ENCODE measurements at places on chromosomes 5 and 9. TPM values are rescaled to one million over a fixed set of nuclear protein-coding genes. Genes with fewer than 3 reads are reported as not detected.

Gene SPAG8
- total RNA-seq: 1.0 TPM

Gene ORM1
- total RNA-seq: not detected

- DNase-seq: no peak
- no peaks in the 10 kb centered on the region for H3K36me3 ChIP-seq
- H3K27me3 ChIP-seq: no peaks in the 10 kb centered on the region
- H3K4me1 ChIP-seq: no peaks in the 10 kb centered on the region
Observed at GRCh38 chr5:10921160-10921559, 160.1 kb upstream of the DAP start.

- H3K36me3 ChIP-seq: no peaks in the 10 kb centered on the region
- no peak overlapping the region for H3K4me3 ChIP-seq
- H3K27ac ChIP-seq: no peak overlapping the region
- DNase-seq: no peak
Observed at GRCh38 chr5:59489551-59489950, 404.0 kb downstream of the PDE4D start.

DNA sequence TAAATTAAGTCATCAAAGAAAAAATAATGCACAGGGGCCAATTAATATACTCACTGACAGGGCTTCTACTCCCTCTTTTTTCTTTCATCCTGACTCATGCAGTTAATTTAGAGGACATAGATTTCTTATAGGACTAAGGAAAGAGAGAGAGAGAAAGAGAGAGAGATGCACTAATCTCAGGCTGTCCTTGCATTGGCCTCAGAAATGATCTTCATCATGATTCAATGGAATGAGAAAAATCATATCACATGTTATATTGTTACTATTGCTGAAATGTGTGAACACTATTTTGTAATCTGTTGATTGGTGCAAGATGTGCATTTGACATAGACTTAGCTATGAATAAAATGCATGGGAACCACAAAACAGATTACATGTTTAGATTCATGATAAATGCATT lies 608.3 kb upstream of the NUDT12 start:
- no peak for DNase-seq
- H3K36me3 ChIP-seq: no peaks in the 10 kb centered on the region
- H3K4me1 ChIP-seq: 0 out of 2 replicates have a peak, but pooled peaks cover 6% of the 10 kb centered on the region
- no peaks in the 10 kb centered on the region for H3K27me3 ChIP-seq
- no peak overlapping the region for H3K4me3 ChIP-seq

DNA sequence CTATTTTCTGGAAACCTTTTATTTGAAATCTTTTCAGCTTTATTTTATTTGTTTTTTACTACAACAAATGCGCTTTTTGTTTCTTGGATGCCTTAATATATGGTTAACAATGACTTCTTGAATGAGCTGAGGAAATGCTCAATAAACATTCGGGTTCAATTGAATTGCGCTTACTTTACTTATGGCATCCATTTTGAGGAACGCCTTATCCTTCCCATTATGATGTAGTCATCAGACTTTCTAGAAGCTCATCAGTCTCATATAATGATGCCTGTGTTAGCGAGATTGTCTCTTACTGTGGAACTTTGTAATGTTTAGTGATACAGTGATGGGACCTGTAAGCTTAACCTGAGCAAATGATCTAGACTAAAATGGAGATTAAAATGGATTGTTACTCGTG lies 916 bp downstream of the SHLD3 start:
- H3K4me1 ChIP-seq: peaks cover 22% of the 10 kb centered on the region
- H3K36me3 ChIP-seq: 0 out of 2 replicates have a peak, but pooled peaks cover 12% of the 10 kb centered on the region
- peak overlapping the region; percentile 96 for H3K4me3 ChIP-seq
- H3K27ac ChIP-seq: peak overlapping the region; percentile 73

GRCh38 chr9:116342061-116342460 lies 188.5 kb downstream of the PAPPA start:
- H3K36me3 ChIP-seq: no peaks in the 10 kb centered on the region
- H3K4me3 ChIP-seq: no peak overlapping the region
- H3K27me3 ChIP-seq: no peaks in the 10 kb centered on the region
- no peaks in the 10 kb centered on the region for H3K4me1 ChIP-seq
- no peak for DNase-seq

Measured in PC-9 (cell line).